ENCODE measurements at places on chromosomes 5 and 9.

GRCh38 chr5:137450759-137451158, 48.4 kb downstream of the SPOCK1 start:
- no peak for DNase-seq

DNA sequence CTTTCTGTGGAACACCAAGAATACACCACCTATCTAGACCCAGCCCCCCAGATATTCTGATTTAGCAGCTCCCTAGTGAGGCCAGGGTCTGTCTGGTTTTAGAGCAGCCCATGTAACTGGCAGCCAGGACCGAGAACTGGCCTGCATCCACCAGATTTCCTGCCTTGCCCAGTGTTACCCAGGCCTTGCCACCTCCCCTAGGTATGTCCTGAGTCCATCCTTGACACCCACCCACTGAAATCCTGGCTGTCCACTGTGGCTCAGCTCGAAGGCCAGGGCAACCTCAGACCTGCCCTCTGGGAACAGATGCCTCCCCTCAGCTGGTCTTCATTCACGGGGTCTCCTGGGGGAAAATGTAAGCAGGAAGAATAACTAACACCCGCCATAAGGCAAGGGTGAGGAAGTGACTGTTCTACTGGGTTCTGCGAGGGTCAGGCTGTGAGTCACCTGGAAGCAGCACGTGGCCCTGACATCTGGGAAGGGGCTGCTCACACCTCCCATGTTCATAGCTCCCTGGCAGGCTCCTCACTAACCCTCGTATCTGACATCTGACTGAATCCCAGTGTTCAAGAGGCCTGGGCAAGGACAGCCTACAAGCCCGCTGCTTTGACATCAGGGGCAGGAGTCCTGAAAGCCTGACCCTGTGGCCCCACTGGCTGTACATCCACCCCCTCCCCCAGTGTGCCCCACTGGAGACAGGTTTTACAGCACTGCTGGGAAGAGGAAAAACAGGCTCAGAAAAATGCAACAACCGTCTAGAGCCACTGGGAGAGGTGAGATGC, 72.7 kb downstream of the SEMA4D start:
- DNase-seq: no peak

DNA sequence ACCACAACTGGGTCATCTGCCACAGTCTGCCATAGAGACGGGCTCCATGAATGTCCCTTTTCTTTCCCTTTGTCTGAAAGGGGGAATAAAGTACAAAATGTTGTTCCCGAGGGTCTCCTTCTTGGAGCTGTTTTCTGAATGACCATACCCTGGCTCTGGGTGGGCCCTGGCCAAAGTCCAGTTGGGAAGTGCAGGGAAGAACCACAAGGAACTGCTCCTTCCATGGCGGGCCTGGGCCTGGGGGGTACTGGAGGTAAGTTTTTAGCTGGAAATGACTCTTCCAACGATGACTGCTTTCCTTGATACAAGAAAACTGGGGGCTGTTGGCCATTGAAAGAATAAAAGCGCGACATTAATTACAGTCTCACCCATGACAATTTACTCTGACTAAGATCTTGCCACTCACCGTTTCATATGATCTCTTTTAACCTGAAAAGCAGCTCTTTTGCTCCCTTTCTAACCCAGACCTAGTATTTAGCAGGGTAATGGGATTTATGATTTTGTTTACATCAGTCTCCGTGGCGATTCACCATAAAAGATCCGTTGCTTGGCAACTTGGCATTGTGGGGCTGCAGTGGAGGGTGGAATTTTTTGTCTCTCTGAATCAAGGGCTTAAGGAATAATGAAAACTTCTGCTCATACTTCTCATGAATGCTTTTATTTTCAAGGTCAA, 89.2 kb upstream of the PTCH1 start:
- no peak for DNase-seq

GRCh38 chr5:88085462-88085861, 183.2 kb downstream of the TMEM161B start:
- DNase-seq: no peak

GRCh38 chr9:14941501-14942405, 31.5 kb upstream of the FREM1 start:
- no peak for DNase-seq

DNA sequence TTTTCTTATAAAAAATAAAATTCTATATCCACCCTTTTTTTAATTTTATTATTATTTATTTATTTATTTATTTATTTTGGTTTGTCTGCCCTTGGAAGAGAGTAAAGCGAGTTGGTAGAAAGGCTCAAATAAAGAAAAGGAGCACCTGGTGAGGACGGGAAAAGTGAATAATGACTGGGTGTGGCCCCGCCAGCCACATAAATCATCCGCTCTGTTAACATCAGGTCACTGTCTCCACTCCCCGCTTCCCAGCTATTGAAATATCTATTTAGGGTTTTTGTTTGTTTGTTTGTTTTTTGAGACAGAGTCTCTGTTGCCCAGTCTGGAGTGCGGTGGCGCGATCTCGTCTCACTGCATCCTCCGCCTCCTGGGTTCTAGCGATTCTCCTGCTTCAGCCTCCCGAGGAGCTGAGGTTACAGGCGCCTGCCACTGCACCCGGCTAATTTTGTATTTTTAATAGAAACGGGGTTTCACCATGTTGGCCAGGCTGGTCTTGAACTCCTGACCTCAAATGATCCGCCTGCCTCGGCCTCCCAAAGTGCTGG, 844 bp downstream of the POLR3G start:
- DNase-seq: no peak

DNA sequence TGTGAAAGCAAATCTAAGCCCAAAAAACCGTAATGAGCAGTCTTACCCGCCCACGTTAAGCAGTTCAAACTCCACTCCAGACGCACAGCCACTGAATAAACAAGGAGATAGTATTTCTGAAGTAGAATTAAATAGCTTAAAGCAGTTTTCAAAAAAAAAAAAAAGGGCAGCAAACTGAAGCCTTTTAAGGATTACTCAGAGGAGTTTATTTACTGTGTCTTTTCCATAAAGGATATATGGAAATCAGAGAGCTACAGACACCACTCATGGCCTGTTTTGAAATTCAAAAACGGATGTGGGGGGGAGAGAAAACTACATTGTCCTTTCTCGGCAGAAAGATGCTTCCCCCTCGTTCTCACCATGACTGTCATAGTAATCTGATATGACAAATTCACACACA, 83.7 kb upstream of the IRX1 start:
- DNase-seq: no peak

- no peak for DNase-seq
Observed at GRCh38 chr9:20492772-20493171, 129.5 kb downstream of the MLLT3 start.
